ENCODE measurements at places on chromosomes 4 and X.

DNA sequence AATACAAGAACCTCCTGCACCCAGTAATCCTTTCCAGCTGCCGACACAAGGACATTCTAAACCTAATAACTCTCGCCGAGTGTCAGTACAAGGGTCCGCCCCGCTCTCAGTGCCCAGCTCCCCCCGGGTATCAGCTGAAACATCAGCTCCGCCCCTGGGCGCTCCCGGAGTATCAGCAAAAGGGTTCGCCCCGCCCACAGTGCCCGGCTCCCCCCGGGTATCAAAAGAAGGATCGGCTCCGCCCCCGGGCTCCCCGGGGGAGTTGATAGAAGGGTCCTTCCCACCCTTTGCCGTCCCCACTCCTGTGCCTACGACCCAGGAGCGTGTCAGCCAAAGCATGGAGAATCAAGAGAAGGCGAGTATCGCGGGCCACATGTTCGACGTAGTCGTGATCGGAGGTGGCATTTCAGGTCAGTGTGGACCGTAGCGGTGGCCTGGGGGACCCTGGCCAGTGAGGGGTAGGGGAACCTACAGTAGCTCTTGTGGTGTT lies at the start of gene MAOA:
MAOA (plus strand) TSS at position 295 of the 490 bp plus-strand sequence; CDS start at position 338, 43 bp downstream.
- peak; percentile 18 for DNase-seq

DNA sequence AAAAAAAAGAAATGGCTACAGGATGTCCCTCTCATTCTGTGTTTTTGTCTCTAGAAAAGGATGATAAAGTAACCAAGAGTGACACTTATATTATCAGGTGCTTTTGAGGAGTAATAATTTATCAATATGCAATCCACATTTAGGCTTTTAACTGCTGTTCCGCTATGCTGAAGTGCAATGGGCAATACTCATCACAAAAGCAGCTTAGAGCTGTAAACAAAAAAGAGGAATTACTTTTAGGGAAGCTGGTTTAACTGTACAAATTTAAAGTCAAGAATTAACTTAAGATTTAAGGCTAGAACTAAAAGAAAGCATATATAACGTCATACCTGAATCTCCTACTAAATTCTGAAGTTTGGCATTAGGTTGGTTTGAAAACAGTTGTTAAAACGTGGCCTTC lies 93.5 kb upstream of the DDX3X start:
- no peak for DNase-seq

- no peak for DNase-seq
Measured at GRCh38 chrX:3449287-3449686, 102.8 kb upstream of the MXRA5 start.

DNA sequence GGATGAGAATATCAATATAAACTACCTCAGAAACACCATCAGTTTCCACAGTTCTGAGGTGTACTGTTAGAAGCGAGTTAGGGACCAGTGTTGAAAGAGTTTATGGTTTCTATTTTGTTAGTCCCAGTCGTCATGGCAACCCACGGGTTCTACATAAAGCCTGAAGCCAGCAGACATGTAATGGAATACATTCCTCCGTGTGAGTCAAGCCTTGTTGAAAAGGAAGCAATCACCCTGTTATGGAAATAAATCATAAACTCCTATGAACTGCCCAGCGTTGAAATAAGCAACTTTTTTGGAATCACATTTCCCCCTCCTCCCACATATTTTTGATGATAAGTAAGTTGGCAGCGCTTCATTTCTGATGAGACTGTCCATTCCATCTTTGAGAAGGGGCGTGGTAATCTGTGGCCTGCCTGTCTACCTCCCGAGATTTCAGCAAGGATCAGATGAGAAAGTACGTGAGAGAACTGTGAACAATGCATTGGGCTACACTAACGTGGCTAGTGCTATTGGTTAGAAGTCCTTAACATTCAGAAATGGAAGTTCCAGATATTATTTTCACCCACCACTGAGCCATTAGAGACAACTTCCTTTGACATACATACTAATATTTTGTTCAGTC lies 40.4 kb upstream of the PDHA1 start:
- DNase-seq = no peak

GRCh38 chr4:21780148-21780547 lies 168.4 kb downstream of the KCNIP4 start:
- DNase-seq = no peak

DNA sequence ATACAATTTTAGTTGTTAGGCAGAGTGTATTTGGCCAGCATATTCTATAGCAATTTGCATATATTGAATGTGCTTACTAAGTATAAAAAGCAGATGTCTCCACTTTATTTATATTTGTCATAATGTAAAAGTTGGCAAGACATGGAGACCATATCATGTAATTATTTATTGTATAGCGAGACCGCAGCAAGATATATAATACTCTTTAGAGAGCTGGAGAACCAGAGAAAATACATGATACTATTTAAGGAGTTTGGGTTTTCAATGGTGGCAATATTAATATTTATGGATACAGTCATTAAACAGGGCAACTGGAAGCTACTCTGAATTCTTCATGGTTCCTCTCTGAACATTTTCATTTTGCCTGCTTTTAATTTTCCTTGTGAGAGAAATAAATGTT lies 35.0 kb downstream of the INTU start:
- DNase-seq = no peak

DNA sequence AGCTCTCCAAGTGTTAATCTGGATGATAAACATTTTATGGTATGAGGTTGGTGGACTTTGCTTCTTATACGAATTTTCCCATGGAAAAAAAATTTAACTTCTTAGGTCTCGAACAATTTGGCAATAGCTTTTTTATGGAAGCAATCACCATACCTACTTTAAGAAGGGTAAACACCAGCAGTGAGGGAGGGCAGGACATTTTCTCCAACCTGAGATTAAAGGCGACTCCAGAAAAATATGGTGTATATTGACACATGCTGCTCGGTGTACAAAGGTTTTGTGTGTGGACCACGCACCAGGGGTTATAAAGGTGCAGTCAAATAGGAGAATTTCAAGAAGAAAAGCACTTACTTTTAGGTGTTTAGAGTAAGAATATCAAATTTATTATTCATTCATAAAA lies 34.2 kb upstream of the SULT1E1 start:
- DNase-seq = no peak

DNA sequence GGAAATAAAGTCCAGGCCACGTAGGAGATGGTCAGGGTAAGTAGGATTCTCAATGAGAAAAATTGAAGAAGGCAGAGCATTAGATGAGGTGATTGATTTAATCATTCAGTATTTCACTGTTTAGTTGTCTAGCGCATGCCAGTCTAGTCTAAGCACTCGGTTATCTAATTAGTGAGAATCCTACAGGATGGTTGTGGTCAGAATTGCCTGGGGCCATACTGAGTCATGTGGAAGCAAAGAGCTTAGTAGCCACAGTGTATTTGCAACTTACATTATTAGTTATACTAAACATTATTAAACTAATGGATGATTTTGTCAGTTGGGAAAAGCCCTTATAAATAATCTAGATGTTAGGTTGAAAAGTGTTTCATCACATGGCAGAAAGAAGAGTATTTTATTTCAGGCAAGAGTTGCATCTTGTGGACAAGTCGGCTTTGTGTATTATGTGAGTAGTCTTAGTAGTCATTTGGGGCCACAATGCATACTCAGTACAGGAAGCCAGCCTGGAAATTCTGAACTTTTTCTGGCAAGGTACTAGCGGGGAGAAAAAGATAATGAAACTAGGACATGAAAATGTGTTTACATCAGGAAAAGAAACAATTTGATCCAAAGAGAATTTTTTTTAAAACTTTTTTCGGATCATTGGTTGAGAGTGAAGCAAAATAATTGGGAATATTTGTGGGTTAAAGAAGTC lies 31.9 kb downstream of the CPEB2 start:
- no peak for DNase-seq

- DNase-seq = no peak
Measured at GRCh38 chr4:77922158-77923094, 59.8 kb downstream of the MRPL1 start.

GRCh38 chr4:163395055-163395454 lies 51.4 kb downstream of the NPY5R start:
- no peak for DNase-seq

DNA sequence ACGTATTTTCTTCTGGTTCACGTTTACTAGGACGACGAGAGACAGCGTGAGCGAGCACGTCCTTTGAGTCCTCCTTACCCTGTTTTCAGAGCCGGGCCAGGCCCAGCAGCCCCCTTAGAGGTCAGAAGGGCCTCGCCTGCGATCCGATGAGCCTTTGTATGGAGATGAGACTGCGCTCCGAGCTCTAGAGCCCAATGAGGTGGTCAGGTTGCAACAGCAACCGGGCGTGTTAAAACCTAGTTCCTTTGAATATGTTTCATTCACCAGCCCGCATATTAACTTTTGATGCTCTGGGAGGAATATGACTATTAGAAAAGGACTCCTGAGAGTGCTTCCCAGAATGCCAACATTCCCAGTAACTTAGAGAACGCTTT lies 55.6 kb upstream of the TADA2B start:
- DNase-seq = no peak
